ENCODE measurements at places on chromosomes 6 and 20. TPM values are rescaled to one million over a fixed set of nuclear protein-coding genes. Genes with fewer than 3 reads are reported as not detected.

DNA sequence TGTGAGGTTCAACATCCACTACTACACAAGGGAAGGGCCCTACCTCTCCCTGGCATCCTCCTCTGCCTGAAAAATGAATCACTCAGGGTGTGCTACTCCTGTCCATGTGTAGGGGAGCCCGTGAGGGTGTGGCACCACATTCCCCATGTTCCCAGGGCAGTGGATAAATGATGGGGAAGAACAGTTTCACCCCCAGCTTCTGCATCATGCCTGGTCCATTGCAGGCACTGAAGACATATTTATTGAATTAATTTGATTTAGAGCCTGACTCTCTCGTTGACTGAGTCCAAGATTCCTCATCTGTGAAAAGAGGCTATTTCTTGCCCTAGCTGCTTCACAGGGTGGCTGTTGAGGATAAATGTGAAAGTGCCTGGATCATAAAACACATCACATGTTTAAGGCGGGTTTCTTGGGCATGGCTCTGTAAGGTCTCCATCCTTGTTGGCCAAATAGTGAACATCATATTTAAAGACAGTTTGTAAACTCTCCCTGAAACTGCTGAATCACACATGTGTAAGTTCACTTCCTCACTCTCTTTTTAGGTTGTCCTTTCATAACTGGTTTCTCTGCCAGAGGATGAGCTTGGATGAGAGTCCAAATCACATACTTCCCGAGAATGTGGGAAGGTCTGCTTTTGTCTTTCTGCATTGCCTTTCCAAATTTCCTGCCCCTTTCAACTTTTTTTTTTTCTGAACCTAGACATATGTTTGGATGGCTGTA is 79.7 kb upstream of the FYN start:
- no peak for DNase-seq

DNA sequence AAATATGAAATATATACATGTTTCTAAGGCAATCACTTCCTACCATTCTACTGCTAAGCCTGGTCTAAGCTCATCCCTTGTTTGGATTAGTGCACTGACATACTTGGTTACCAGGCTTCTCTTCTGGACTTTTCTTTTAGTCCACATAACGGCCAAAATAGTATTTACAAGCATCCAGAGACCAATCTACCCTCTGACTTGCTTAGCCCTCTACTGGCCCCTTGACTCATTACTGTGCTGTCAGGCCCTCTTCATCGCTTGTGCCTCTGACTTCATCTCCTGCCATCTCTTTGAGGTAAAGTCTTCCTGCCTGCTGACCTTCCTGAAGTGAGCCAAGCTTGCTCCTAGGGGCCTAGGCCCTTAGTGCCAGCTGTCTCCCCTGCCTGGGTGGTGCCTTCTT is 35.1 kb downstream of the TULP4 start:
- DNase-seq, result no peak

GRCh38 chr20:9215539-9215938 is 146.7 kb downstream of the PLCB4 start:
- DNase-seq, result no peak

DNA sequence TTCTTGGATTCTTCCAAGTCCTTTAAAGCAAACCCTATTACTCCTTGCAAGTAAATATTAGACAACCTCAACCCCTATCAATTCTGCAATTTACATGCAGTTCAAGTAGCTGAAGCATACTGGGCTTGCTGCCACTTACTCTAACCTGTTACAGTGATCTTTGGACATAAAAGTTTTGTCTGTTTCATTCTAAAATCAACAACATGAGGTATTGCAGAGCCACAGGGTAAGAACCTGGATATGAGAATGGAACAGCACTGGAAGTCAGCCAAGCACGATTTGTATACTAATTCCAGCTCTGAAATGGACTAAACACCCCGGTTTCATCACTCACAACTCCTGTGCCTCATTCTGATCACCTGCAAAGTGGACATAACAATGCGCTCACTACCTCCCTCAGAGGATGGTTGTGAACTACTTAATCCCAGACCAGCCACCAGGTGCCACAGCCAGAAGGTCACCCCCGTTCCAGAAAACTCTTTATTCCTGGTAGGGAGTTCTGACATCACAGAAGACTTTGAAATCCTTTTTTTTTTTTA is 270.0 kb downstream of the ADGB start:
- DNase-seq, result no peak

DNA sequence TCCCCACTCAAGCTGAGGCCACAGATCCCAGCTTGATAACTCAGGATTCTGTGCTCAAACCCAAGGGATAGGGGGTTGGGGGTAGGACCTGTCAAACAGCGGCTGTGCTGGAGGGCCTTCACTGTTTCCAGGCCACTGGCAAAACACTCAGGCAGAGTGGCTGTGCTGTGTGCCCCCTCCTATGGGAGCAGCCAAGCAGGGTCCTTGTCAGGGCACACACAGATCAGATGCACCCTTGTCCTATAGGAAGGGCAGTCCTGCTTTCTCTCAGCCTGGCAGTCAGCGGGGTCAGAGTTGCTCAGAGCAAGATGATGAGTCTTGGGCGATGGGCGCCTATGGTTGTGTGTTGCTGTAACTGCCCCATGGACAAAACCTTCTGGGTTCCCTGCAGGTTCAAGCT is 554.8 kb downstream of the TBC1D32 start:
- no peak for DNase-seq

- no peak for DNase-seq
These were observed 504.0 kb downstream of the RFPL4B start for GRCh38 chr6:112851146-112851545.

The NR2E1 gene
- 0.06 TPM for polyA plus RNA-seq

DNA sequence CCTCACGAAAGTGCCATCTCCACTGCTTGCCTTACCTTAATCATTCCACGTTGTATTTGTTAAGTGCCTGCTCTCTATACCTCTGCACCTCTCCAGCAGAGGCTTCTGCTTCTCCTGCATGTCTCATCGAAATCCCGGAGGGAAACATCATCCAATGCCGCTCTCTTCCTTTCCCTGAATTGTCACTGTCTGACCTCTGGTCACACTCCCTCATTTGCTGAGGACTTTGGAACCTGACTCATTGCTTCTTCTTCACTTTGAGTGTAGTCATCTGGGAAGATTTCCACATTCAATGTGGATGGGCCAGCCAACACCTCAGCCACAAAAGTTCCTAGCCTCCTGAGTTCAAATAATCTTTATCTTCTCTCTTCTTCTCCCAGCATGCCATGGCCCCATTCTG is 78.9 kb upstream of the BEND6 start:
- no peak for DNase-seq

DNA sequence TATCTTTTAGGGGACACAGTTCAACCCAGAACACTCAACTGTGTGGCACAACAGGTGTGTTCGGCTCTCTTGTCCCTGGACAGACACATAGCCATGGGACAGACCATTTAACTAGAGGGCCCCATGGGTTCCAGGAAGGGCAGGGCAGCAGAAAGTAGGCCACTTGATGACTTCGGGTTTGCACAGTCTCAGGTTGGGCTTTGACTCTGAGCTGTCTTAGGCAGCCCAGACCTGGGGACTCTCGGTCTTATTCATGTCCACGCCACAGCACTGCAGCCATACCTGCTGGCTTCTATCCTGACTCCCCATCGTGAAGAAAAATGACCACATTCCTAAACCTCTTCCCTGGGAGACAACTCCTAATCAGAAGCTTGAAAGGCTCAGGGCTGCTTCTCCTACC is 146.1 kb upstream of the AKAP12 start:
- no peak for DNase-seq

The OR12D3 gene
- polyA plus RNA-seq, result not detected

GRCh38 chr6:131741688-131742393 is 31.0 kb upstream of the CTAGE9 start:
- DNase-seq, result no peak

DNA sequence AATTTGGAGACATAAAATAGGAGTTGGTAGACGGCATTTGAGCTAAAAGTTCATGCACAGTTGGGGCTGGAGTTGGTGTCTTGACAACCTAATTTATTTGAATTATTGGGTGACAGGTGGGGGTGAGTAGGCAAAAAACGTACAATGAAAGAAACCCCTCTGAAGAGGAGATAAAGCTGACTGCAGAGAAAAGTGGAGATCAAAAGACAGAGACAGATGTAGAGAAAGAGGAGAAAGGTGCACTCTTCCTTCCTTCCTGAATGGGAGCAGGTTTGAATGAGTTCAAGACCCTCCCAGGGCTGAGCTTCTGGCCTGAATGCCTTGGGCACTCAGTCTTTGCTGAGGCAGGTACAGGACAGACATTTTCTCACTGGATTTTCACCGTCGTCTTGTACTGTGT is 284.3 kb downstream of the DHX35 start:
- DNase-seq, result no peak

The C6orf52 gene
- 7.1 TPM for polyA plus RNA-seq

The SLC17A3 gene
- polyA plus RNA-seq, result not detected

The HNF4A gene
- 0.29 TPM for polyA plus RNA-seq

GRCh38 chr6:99810942-99811620 is 182.9 kb downstream of the MCHR2 start:
- DNase-seq, result no peak

The ERVFRD-1 gene
- not detected for polyA plus RNA-seq

The MLIP gene
- 2.6 TPM for polyA plus RNA-seq

- no peak for DNase-seq
These were observed 249.8 kb upstream of the ID4 start for GRCh38 chr6:19587238-19587942.

The SOX18 gene
- 12.3 TPM for polyA plus RNA-seq

The PTPRT gene
- polyA plus RNA-seq, result 46.1 TPM

The SIRPG gene
- not detected for polyA plus RNA-seq

DNA sequence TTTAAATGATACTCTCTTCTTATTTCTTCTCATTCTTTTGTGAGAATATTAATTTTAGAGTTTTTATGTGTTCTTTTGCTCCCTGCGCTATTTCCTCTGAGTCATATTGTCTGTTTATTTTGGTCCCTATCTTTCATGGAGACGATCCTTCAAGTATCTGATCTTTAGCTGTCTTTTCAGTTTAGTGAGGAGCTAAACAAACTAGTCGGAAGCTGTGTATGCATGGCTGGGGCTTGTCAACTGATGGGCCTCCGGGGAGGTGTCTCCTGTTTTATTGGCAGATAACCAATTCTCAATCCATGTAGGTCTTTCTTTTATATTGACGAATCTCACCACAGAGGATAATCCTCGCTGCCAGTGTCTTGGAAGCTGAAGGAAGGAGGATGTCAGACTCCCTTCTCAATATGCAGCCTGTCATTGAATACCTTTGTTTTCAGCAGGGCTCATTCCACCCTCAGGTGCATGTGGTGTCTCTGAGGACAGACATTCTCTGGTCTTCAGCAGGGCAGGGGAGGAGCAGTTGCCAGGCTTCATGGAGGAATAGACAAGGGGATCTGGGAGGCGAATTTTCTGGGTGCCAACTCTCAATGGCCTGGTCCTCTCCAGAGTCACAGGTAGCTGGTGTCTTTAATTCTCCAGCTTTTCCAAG is 64.9 kb downstream of the RNF182 start:
- DNase-seq, result no peak

The ARMC12 gene
- 1.4 TPM for polyA plus RNA-seq

DNA sequence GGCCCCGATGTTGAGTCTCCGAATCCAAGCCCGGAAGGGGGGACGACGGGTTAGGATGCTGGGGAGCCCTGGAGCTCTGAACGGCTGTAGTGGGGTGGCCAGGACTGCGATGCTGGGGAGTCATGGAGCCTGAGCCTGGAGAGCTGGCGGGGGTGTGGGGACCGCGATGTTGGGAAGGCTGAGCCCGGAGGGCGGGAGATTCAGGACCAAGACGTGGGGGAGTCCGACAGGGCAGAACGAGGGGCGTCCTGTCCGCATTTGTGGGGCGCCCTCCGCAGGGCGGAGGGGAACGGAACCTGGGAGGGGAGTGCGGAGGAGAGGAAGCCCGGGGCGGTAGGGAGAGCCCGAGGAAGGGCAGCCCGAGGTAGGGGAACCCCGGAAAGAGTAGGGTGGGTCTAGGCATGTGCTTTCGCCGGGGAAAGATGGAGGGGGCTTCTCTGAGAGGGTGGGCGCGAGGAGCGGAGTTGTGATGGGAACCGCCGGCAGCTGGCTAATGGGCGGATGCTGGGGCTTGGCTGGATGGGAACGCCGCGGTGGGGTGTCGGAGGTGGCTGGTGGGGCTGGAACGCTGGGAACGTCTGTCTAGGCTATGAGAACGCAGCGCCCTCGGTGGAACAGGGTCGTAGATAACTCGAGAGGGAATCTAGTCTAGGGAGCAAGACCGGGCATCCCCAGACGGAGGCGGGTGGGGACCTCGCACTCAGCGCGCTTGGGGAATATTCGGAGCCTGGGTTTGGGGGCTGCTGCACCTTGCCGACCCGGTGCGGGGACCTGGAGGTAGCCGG is 684 bp downstream of the PAQR8 start:
- no peak for DNase-seq

The HTR1B gene
- 4.0 TPM for polyA plus RNA-seq

DNA sequence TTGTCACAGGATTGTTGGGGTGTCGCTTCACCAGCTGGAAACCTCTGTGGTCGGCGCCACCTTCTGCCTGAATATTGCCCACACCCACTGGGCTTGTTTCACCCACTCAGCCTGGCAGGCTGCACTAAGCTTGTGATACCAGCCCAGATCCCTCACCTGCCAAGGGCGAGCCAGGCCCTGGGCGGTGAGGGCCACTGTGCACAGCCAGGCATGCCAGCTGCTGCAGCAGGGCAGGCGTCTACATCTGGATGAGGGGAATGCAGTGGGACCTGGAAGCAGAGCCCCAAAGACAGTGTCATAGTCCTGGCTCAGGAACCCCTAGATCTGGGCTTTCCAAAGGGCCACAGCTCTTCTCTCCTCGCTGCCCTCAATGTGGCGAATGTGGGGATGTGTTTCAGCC is 1307.5 kb downstream of the GRIK2 start:
- no peak for DNase-seq

The SLC17A1 gene
- polyA plus RNA-seq, result 0.12 TPM

The STMND1 gene
- polyA plus RNA-seq, result 0.32 TPM

- DNase-seq, result no peak
These were observed 8.8 kb downstream of the DEFB129 start for GRCh38 chr20:235891-236290.

DNA sequence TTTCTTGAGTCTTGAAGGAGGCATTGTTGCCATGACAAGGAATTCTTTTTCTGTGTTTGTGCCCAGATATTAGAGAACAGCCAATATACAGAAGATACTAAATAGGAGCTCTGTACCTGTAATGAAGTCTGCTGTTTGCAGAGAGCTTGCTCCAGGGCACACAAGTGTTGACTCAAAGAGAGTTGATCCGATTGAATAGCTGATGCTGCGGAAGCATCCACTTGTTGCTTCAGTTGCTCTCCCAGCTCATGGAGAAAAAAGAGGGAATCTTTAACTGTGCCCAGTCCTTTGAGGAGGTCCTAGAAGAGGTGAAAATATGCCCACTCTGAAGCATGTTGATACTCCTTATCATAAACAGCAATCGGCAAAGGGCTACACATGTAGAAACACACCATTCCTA is 411.4 kb downstream of the ESR1 start:
- no peak for DNase-seq

All from spinal cord (tissue), 10 donors.